ENCODE measurements at places on chromosomes 2 and 18.

DNA sequence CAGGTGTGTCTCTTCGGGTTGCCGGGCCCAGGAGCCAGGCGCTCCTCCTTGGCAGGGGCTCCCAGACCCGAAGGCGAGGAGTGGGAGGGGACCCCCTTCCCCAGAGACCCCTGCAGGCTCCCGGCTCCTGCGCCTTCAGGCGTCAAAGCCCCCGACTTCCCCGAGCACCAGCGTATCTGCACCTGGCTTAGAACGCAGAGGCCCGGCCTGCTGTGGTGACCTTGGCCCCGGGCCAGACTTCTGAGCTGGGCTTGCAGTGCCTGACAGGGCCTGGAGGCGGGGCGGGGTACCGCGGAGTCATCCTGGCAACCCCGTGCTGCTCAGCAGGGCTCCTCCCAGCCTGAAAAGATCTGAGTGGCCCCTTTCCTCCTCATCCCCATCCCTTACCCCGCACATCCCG lies 27.0 kb downstream of the SKA1 start:
- DNase-seq: peak; percentile 8

DNA sequence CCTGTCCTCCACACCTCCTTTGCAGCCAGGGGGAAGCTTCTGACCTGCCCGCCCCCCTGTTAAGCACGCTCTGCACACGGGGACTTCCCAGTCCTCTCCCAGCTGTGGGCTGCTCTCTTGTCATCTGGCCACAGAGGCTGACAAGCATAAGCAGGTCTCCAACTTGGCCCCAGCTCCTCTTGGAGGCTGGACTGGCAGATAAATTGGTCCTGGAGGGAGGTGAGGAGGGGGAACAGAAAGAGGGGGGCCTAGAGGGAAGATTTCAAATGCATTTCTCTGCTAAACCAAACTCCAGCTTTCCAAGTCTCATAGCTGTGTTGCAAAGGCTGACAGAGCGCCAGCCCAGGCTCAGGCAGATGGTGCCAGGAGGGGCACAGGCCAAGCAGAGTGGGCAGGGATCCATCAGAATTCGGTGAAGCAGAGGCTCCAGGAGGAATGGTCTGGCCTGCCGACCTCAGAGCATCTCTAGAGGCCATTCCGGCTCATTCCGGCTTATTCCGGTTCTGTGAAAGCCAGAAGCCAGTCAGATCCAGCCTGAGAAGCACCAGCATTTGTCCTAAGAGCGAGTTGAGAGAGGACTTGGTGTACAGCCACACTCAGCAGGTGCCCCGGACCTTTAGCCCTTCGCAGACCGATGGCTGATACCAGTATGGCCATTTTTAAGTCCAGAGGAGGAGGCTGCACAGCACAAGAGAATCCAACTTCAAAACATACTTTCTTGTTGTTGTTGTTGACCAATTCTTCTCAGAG lies 508.9 kb upstream of the MYT1L start:
- no peak for DNase-seq

DNA sequence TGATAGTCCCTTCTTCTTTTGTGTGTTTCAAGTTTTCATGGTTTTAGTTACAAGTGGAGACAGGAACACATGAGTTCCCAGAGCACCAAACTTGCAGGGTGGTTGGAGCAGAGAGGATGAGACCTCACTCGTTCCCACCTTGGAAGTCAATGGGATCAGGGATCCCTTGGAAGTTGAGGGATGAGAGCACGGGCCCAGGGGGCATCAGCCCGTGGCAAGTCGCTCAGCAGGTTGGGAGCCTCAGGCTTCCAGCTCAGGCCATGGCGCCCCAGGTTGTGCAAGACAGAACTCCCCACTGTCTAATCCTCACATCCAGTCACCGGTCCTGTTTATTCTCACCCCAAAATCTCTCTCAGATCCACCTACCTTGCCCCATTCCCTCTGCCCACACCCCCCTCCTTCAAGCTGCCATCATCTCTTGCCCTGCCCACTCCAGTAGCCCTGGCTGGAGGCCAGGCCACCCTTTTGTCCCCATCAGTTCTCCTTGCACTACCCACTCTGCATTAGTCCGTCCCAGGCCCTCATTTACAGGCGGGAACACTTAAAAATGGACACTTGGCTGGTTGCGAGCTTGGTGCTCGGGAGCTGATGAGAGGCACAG lies 37.6 kb upstream of the FOSL2 start:
- DNase-seq: no peak

DNA sequence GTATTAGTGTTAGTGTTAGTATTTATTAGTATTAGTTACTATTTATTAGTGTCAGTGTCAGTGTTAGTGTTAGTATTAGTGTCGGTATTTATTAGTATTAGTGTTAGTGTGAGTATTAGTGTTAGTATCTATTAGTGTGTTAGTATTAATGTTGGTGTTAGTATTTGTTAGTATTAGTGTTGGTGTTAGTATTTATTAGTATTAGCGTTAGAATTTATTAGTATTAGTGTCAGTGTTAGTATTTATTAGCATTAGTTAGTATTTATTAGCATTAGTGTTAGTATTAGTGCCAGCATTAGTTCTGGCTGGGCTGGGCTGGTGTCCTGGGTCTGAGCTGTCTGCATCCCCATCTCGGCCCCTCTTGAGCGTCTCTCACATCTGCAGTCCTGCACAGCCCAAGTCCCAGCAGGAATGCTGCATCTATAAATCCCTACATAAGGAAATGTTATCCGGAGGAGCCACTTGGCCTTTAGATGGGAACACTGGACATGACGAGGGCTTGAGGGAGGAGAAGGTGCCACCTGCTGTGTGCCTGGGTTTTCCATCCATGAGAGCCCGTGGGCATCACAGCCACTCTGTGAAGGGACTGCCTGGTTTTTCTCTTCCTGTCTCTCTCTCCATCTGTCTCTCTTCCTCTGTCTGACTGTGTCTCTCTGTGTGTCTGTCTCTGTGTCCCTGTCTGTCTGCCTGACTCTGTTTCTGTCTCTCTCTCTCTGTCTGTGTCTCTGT lies 33.6 kb downstream of the TWIST2 start:
- DNase-seq: no peak

GRCh38 chr2:197414039-197414438 lies 20.8 kb downstream of the SF3B1 start:
- no peak for DNase-seq

DNA sequence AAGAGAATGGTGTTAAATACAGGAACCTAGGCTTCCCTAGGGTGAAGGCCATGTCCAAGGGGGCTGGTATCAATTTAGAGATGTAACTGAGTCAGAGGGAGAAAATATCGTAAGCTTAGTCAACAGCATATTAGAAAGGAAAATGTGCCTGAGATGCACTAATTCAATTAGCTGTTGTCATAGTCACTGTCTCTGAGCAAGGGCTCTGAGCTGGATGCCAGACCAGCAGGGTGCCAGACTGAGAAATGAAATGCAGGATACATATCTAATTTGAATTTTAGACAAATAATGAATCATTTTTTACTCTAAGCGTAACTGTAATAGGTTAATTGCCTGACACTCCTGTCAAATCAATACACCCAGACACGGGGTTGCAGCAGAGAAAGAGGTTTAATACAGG lies 11.4 kb upstream of the SLC35F6 start:
- no peak for DNase-seq

DNA sequence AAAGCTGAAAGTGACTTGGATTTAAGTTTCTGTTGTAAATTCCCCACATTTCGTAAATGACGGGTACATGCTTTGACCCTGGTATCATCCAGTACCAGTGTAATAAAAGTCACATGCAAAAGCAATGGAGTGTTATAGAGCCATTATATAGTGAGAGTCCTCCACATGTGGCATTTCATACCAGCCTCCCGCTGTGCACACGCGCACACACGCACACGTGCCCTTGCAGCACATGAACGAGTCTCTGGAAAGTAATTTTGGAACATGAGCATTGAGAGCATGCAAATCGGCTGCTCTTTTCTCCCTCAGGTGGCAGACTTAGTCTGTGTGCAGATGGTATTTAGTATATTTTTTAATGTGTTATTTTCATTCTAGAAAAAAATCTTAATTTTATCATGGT lies 198.1 kb downstream of the ZNF407 start:
- no peak for DNase-seq

DNA sequence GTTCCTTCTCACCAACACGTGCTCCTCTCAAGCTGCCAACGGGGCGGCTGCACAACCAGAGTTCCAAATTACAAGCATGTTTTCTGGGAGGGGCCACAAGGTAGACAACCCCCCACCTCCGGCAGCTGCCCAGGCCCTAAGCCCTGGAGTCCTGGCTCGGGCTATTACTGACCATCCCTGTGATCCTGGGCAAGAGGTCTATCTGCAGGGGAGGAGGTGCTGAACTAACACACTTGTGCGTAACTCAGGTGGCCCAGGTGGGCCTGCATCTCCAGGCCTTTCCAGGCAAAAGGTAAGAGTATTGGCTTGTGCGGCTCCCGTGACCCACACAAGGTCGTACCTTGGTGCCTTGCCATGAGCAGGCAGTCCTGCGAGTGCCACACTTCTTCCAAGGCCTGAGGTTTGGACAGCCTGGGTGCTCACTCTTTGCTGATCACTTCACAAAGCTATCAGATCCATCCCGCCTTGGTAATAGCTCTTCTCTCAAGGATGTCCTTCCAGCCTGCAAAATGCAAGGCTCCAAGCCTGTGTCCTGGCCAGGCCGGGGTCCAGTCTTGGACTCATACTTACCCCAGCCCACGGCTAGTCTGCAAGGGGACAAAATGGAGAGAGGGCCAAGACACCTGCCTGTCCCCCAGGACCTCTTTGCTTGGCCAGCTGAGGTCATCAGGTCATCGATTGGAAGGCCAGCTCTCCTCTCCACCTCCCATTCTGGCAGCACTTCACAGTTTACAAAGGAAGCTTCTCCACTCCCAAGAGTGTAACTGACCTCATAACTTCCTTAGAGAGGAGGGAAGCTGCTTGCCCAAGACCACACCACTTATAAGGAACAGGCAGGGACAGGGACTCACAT lies 33.9 kb downstream of the ADRA2B start:
- no peak for DNase-seq

- DNase-seq: peak; percentile 51
These were observed 18.9 kb upstream of the THOC1 start for GRCh38 chr18:286515-287310.

- no peak for DNase-seq
These were observed 16.8 kb downstream of the EVX2 start for GRCh38 chr2:176066645-176067588.

GRCh38 chr18:31303771-31304170 lies 14.2 kb upstream of the DSG1 start:
- DNase-seq: no peak

GRCh38 chr18:34189656-34190435 lies 34.9 kb downstream of the NOL4 start:
- DNase-seq: no peak

GRCh38 chr18:48459016-48459415 lies 49.8 kb upstream of the ZBTB7C start:
- DNase-seq: no peak

DNA sequence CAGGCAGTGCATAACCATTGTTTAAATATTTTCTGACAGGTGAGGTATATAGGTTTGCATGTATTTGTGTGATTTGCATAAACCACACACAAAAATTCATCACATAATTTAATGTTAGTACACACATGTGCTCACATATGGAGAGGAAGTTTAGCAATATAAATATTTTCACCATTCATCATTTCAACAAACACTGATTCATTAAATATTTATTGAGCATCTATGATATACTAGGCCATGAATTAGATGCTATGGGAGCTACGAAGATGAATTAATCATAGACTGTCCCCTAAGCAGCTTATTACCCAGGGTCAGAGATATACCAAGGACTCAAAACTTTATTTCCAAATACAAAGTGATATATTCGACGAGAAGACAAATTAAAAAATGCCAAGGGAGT lies 311.6 kb upstream of the PIK3C3 start:
- no peak for DNase-seq

DNA sequence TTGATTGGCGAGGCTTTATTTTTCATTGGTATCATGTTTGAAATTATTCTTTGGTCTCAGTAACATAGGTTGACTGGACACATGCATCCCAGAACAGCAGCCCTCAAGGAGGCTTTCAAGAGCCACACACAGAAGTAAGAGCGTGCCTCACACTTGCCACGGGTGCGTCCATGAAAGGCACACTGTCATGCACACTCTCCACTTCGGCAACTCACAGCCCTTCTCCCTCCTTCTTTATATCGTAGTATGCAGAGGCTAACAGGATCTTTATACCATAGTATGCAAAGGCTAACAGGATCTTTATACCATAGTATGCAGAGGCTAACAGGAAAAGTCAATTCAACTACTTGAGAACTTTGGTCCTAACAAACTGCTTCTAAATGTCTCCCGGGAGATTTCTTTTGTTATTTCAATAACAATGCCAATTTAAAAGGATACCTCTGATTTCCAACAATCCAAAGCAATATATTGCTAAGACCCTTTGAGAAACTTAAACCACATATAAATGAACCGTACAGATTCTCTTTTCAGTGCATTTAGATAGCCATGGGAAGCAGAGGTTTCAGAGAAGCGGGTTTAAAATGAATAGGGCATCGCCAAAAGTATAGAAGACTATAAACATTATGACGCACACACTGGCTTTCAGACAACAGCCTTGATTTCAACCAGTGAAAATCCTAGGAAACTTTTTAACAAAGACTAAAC lies 26.5 kb upstream of the ZNF516 start:
- no peak for DNase-seq

GRCh38 chr2:117973498-117974082 lies 40.3 kb downstream of the CCDC93 start:
- no peak for DNase-seq

GRCh38 chr2:27009083-27009482 lies 23.7 kb upstream of the TMEM214 start:
- DNase-seq: no peak

DNA sequence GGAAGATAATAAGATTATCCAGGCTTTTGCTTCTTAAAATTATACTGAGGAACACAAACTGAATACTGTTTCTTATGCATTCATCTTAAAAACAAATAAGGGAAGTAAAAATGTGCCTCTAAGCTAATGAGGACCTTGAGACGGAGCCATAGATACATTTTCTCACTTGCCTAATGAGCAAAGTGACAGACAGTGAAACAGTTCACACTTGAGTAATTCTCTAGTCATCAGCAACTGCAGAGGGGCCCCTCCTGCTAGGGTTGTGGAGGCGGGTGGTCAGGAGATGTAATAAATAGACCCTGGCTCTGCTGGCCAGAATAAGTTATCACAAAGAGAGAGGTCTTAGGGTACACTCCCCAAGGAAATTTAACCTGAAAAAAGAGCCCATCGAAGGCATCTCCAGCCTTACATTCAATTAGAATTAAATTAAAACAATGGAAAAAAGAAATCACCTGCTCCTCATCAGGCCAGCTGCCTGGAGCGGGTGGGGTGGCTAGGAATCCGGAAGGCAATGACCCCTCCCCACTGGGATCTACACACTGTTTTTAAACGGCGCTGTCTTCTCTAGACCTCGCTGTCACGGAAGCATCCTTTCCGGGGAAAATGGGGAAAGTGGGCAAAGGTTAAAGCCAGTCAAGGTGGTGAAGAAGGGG lies 32.6 kb upstream of the INSIG2 start:
- no peak for DNase-seq
